ENCODE measurements at places on chromosomes 2 and 18. TPM values are rescaled to one million over a fixed set of nuclear protein-coding genes. Genes with fewer than 3 reads are reported as not detected.
A peak's percentile ranks its signal among the peaks of the same experiment; 100 is the strongest.

The GPR55 gene
- total RNA-seq, result 0.12 TPM

The IL36A gene
- not detected for total RNA-seq

The GCFC2 gene
- 12.3 TPM for total RNA-seq

The HNRNPA3 gene
- total RNA-seq, result 184 TPM

The LAMA3 gene
- 0.50 TPM for total RNA-seq

The UGT1A5 gene
- total RNA-seq, result not detected

GRCh38 chr2:152646775-152647174 lies 70.5 kb downstream of the PRPF40A start:
- DNase-seq, result peak; percentile 95

GRCh38 chr18:32401621-32402020 lies 69.1 kb downstream of the GAREM1 start:
- DNase-seq, result no peak

GRCh38 chr2:221958224-221958623 lies 340.6 kb downstream of the PAX3 start:
- no peak for DNase-seq
